NCI-H1417 (cell line): ENCODE measurements at places on chromosomes 2 and 18.

DNA sequence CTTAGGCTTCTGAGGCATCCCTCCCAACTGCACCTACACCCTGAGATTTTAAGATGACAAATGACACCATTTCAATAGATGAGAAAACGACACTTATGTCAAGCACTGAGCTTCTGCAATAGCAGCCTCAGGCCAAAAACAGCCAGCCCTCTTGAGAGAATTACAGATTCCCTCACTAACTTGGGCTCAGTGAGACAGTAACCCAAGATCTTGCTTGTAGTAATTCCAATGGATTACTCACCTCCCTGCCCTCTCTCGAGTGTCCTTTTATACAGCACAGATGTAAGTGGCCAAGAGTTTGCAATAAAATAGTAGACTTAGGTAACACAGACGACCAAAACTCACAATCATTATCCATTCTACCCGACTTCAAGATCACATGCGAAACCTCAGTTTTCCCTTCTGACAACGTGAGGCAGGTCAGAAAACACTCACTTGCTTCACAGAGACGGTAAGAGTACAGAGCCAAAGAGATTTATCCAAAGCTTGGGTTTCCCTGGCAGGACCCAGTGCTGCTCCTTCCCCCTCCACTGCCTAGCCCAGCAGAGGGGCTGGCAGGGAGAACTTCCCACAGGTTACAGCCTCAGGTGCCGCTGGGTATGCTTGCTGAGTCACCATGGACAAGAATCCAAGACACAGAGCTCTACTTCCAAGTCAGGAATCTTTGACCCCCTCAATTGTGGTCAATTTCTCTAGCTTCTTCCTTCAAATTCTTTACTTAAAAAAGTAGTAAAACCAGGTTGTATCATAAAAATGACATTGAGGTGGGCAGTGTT is 181.4 kb downstream of the MYO5B start:
- DNase-seq: no peak

DNA sequence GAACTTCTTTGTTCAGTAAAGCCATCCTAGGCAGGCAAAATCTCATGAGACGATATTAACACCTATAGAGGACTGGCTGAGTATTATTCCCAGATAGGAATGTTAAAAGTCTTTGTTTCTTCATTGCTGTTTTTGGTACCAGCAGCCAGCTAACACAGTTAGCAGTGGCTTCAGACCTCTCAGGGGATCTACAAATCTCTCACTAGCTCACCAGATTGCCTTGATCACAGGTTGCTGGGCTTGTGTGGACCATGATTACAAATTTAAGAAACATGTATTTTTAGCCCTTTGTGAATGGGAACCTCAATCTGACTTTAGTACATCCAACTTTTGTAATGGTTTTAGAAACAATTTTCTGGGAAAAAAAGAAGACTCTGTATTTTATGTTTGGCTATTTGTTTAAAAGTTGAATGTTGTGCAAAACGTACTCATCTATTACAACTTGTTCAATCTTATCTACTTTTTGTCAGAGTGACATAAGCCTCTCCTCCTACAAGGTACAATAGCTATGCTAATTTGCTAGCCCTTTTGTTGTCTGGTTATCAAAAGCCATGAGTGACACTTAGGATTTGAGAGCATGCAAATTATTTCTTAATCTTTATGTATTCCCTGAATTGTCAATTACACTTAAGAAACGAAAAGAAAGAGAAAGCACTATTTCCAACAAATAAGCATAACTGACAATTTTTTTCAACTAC is 693.1 kb downstream of the ERBB4 start:
- DNase-seq: no peak

DNA sequence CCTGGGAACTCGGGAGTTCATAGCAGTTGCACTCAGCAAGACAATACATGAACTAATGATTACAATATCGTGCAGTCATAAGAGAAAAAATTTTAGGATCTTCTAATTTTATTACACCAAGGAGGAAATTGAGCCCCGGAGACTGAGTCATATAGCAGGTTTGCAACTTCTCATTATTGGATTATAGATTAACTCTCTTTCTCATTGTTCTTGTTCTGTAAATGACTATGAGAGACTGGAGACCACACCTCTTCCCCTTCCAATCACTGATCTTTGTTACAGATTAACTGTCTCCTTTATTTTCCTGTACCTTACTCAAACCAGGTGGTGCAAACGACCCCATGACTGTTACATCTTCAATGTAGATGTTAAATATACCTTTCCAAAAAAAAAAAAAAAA is 435.8 kb upstream of the DDX18 start:
- DNase-seq: no peak

- no peak for DNase-seq
Measured at GRCh38 chr2:50611351-50611871, 420.5 kb downstream of the NRXN1 start.

DNA sequence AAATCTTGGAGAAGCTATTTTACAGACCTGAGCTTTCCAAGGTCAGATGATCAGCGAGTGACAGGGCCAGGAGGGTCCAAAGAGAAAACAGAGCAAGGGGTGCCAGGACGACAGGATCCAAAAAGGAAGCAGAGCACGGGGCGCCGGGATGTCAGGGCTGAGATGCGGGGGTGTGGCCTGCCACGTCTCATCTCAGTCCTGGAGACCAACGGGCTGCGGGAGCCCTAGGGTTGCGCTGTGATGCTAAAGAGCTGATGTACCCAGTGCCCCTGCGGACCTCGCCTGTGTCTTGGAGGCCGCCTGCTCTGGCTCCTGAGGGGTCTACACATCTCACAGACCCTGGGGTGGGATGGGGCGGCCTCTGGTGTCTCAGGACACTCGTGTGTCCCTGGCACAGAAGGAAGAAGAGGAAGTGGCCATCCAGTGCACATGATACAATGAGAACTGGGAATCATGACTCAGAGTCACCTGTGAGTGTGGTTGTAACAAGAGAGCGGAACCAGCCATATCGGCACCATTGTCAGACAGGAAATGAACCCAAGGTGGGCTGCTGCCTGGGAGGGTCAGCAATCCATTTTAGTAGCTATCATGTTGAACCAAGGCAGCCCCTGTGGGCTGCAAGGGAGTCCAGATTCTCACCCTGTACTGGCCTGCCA is 97.8 kb downstream of the MYT1L start:
- no peak for DNase-seq

GRCh38 chr2:212154477-212154878 is 384.1 kb downstream of the ERBB4 start:
- DNase-seq: peak; percentile 64

DNA sequence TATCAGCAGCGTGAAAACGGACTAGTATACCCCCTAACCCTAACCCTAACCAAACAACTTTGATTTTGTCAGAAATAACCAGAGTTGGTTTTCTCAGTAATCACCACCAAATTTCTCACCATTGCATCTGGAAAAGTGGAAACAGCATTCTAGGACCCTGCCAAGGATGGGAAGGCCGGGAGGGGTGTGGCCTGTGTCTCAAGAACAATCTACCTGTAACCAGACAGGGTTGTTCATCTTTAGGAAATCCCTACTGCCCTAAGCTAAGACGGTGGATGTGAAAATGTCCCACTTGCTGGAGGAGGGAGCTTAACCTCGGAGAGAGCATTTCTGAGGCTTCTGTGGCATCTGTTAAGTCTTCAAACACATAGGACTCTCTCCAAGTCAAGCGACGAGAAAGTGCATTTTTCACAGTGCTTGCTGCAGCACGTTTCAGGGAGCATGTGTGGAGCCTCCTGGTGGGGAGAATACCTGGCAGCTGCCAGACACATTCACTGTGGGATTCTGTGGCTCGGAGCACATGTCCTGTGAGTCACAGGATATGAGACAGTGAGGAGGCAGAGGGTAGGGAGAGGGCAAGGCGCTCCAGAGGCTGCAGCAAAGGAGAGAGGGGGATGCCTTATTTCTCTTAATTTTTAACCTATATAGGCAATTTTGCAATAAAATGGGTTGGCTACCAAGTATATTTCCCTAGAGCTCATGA is 207.5 kb downstream of the SPP2 start:
- no peak for DNase-seq

- DNase-seq: no peak
Measured at GRCh38 chr2:40914666-40915065, 462.8 kb upstream of the SLC8A1 start.

- DNase-seq: no peak
Measured at GRCh38 chr2:241629762-241630435, 7.1 kb downstream of the THAP4 start.

- DNase-seq: no peak
Measured at GRCh38 chr2:129656081-129656598, 323.3 kb upstream of the RAB6C start.

DNA sequence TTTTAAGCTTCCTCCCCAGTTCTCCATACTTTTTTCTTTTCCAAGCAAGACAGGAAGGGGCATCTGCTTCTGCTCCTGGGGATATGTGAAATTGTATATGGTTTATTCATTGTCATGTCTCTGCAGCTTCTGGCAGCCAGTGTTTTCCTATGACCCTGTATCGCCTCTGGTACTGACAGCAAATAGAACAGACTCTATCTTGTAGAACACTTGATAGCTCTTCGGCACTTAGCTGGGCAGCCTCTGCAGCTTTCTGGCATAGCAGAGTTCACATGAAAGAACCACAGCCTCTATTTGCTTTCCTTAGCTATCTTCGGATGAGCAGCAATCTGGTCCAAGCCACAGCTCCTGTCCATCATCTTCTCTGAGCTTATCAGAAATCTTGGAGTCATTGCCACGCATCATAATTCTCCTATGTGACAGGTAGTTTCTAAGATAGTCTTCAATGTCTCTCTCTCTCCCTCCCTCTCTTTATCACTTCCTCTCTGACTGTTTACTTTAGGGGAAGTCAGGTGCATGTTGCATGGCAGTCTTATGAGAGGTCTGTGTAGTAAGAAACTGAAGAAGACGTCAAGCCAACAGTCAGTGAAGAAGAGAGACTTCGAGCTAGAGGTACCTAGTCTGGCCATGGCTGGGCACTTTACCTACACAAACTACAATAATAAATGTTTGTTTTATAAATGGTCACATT is 627.7 kb upstream of the CDH2 start:
- DNase-seq: no peak

GRCh38 chr18:34598120-34598635 is 111.9 kb upstream of the DTNA start:
- no peak for DNase-seq

DNA sequence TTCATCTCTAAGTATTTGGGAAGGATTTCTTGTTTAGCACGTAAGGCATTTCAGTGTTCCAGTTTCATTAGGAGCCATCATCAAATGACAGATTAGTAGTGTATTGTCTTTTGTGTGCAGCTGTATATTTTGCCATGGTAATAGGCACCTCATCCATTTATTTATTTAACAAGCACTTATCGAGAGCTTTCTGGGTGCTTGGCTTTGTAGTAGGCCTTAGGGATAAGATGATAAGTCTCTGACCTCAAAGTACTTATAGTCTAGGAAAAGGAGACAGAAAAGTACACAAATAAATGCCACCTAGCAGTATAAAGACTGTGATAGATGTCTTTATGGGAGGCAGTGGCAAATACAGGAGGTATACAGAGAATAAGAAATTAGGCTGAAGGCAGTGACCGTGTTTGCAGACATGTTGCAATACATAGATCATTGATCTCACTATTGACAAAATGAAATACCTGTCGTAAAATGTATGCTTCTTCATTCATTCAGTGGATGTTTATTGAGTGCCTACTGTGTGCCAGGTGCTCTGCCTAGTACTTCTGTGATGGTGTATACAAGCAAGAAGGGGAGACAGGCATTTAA is 265.9 kb downstream of the SETBP1 start:
- DNase-seq: peak; percentile 83

DNA sequence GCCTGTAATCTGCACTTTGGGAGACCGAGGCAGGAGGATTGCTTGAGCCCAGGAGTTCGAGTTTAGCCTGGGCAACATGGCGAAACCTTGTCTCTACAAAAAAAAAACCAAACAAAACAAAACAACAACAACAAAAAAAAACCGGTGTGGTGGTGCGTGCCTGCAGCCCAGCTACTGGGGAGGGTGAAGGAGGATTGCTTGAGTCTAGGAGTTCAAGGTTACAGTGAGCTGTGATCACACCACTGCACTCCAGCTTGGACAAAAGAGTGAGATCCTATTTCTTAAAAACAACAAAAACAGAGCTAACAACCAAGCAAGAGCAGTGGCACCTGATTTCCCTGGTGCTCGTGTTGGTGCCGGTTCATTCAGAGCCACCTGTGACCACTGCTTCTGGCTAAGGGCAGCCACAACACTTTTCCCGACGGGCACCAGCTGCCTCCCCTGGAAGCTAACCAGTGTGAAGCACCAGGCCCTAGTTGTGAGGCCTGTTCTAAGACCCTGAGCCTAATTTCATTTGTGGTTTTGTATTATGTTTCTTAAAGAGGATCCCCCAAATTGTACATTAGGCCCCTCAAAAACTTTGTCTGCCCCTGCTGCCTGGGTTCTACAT is 1.3 kb downstream of the AOX1 start:
- no peak for DNase-seq

GRCh38 chr18:24662412-24662821 is 202.0 kb downstream of the HRH4 start:
- DNase-seq: no peak

- no peak for DNase-seq
Measured at GRCh38 chr2:10057231-10058107, 14.1 kb downstream of the KLF11 start.

- peak; percentile 58 for DNase-seq
Measured at GRCh38 chr2:42047488-42048298, at the start of gene PKDCC. PKDCC (plus strand) TSS chr2:42048021; CDS start chr2:42048200, 179 bp downstream.

- DNase-seq: no peak
Measured at GRCh38 chr2:27831279-27832050, 58.7 kb downstream of the RBKS start.

- peak; percentile 57 for DNase-seq
Measured at GRCh38 chr2:78411303-78411702, 614.2 kb upstream of the REG3G start.

- DNase-seq: no peak
Measured at GRCh38 chr2:74573747-74574562, 19.4 kb downstream of the DOK1 start.

DNA sequence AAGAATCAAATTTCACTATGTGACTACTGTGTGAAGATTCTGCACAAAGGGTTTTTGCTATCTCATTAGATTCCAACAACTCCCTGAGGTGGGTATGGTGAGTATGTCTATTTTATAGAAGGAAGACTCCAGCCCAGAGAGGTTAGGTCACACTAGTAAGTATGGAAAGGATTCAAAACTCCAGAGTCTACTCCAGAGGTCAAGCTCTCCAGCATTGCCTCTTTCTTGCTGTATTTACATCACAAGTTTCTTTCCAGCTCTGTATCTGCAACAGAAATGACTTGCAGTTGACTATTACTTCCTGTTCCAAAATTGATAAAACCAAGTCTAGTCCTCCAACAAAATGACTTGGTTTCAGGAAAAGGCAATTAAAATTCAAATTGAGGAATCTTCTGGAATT is 2.1 kb downstream of the COL4A4 start:
- DNase-seq: no peak

GRCh38 chr2:171334946-171335345 is 98.8 kb downstream of the METTL8 start:
- DNase-seq: no peak

GRCh38 chr2:196242131-196242620 is 70.8 kb upstream of the STK17B start:
- no peak for DNase-seq

DNA sequence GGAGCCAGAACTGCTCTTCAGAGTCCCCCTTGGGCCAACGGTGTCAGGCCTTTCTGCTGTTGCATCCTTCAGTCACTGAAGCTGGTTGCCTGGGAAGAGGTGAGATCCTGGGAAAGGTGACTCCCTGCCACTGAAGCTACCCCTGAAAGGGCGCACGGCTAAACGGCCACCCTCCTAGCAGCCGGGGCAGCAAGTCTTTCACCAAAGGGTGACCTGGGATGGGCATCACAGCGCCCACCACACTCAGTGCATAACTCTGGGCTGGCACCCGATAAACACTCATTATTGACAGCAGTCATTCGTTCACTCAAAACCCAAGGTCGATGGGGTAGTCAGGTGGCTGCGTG is 26.5 kb upstream of the FOSL2 start:
- DNase-seq: no peak
